Upper lobe of right lung (tissue), 1 donor: ENCODE measurements at places on chromosomes 12 and 14. TPM values are rescaled to one million over a fixed set of nuclear protein-coding genes. Genes with fewer than 3 reads are reported as not detected.

GRCh38 chr12:106081606-106082005 is 57.1 kb downstream of the NUAK1 start:
- DNase-seq, result no peak

DNA sequence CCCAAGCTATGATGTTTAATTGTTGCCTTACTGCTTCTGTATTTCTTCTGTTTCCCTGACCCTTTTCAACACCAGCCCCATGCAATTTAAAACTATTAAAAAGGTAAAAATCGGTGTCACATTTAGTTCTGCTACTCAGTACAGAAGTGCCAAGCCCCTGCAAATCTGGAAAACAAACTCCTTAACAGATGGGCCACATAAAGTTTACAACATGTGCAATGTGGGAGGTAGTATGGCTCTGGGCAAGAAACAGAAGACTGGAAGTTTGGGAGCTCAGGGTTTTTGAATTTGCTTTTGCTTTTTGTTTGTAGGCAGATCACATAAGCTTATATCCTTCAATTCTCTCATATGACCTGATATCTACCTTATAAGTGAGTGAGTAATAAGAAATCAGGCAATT is 404.0 kb upstream of the ATP2B1 start:
- no peak for DNase-seq

DNA sequence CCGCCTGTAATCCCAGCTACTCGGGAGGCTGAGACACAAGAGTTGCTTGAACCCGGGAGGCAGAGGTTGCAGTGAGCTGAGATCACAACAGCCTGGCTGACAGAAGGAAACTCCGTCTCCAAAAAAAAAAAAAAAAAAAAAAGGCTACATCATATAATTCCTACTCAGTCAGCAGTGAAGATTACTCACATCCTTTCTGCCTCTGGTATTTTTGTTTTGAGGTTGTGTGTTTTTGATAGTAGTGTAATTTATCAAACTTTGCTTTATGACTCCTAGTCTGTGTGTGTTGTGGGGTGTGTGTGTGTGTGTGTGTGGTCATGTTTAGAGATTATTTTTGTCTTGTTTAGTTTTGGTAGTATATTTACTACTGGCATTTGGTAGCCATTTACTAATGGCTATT is 29.8 kb upstream of the DLGAP5 start:
- no peak for DNase-seq

DNA sequence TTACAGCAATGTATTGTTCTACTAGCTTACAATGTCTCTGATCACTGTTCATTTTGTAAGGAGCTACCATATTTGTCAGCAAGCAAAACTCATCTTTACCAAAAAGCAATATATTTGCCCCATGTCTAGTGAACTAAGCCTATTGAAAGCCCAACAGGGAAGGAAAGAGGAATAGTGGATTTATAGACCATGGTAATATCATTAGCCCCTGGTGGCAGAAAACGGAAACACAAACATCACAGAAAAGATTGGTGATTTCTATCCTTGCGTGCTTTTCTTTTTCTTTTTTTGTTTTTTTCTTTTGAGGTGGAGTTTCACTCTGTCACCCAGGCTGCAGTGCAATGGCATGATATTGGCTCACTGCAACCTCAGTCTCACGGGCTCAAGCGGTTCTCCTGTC is 1562.4 kb upstream of the TMEM132C start:
- no peak for DNase-seq

GRCh38 chr14:100071545-100071944 is 6.3 kb downstream of the EVL start:
- DNase-seq, result no peak

DNA sequence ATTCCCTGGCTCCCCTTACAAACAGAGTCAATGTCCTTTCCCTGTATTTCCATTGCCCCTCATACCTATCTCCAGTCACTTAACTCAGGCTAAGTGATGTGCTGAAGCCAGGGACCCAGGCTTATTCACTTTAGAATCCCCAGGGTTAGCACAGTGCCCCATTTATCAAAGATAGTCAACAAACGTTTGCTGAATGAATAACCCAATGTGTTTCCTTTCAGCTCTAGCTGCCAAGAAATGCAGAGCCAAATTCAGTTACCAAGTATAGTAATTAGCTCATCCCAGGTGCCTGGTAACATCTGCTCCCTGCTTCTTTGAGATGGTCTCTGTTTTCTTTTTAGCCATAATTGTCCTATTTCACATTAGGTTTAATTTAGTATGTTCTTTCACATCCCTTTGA is 189.5 kb downstream of the PHLDA1 start:
- DNase-seq, result no peak

The IFNG-AS1 gene
- not detected for total RNA-seq

The ARMH4 gene
- 2.3 TPM for total RNA-seq

The KRT78 gene
- total RNA-seq, result not detected

The LIN7A gene
- 18.9 TPM for total RNA-seq

The FAM222A gene
- 6.2 TPM for total RNA-seq

The CCDC177 gene
- total RNA-seq, result not detected
